CD8-positive, alpha-beta memory T cell (primary cell): ENCODE measurements at places on chromosomes 4 and X. TPM values are rescaled to one million over a fixed set of nuclear protein-coding genes. Genes with fewer than 3 reads are reported as not detected.
A peak's percentile ranks its signal among the peaks of the same experiment; 100 is the strongest.

- H3K27me3 ChIP-seq, result no peaks in the 10 kb centered on the region
- no peak for DNase-seq
- no peaks in the 10 kb centered on the region for H3K36me3 ChIP-seq
- H3K27ac ChIP-seq, result no peak overlapping the region
Observed at GRCh38 chr4:139685180-139685579, 19.6 kb downstream of the MGST2 start.

GRCh38 chrX:107979534-107979933 lies 2.6 kb downstream of the TEX13B start:
- no peaks in the 10 kb centered on the region for H3K27me3 ChIP-seq
- no peaks in the 10 kb centered on the region for H3K36me3 ChIP-seq
- H3K27ac ChIP-seq, result no peak overlapping the region
- H3K4me1 ChIP-seq, result no peaks in the 10 kb centered on the region
- DNase-seq, result no peak

DNA sequence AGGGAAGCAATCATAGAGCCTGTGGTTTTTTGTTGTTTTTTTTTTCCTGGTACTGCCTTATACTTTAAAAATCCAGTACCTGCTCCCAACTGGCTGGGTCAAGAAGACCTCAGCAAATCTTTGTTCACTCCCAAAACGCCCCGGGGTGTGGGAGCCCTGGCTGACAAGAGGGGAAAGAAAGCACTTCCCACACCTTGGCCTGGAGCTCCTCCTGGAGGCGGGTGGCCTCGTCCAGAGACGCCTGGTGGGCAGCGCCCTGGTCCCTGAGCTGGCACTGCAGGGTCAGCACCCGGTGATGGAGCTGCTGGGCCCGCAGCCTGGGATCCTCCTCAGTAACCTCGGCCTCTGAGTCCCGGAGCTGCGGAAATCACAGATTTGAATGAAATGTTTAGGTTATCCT lies 38.2 kb downstream of the C4orf50 start:
- peak; percentile 29 for DNase-seq
- no peaks in the 10 kb centered on the region for H3K27me3 ChIP-seq
- H3K27ac ChIP-seq, result no peak overlapping the region
- H3K4me1 ChIP-seq, result no peaks in the 10 kb centered on the region
- H3K4me3 ChIP-seq, result no peak overlapping the region
- no peaks in the 10 kb centered on the region for H3K36me3 ChIP-seq

GRCh38 chr4:85369703-85370380 lies 105.1 kb upstream of the ARHGAP24 start:
- H3K4me3 ChIP-seq, result no peak overlapping the region
- DNase-seq, result no peak
- H3K4me1 ChIP-seq, result no peaks in the 10 kb centered on the region
- no peaks in the 10 kb centered on the region for H3K27me3 ChIP-seq
- H3K27ac ChIP-seq, result no peak overlapping the region
- H3K36me3 ChIP-seq, result no peaks in the 10 kb centered on the region

GRCh38 chr4:123055943-123056342 lies 133.5 kb upstream of the NUDT6 start:
- H3K4me1 ChIP-seq, result no peaks in the 10 kb centered on the region
- H3K36me3 ChIP-seq, result peaks cover 11% of the 10 kb centered on the region
- no peaks in the 10 kb centered on the region for H3K27me3 ChIP-seq
- no peak overlapping the region for H3K27ac ChIP-seq
- no peak for DNase-seq

DNA sequence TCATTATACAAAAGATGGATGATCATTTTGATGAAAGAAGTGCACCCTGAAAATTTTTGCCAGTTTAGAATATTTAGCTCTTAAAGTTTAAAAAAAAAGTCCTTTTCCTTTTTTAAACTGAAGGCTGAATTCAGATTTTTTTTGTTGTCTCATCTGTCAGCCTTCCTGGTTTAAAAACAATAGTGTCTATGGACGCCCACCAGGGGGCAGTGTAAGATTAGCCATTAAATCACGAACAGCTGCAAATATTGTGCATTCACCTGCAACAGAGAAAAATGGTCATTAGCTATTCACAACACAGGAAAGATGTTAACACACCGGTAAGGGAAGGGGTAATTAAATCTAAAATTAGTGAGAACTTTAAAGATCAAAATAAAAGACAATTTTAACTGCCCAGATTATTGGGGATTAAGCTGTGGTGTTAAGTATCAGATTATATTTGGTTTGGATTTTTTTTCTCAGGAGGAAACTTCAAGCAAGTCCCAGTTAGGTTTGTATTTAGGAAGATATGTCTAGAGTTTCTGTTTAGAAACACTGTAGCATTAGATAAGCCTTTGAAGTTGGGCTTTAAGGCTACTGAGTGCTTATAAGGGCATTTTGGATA lies 4.4 kb upstream of the CXorf38 start:
- peaks cover 6% of the 10 kb centered on the region for H3K4me1 ChIP-seq
- H3K27me3 ChIP-seq, result no peaks in the 10 kb centered on the region
- no peak overlapping the region for H3K4me3 ChIP-seq

DNA sequence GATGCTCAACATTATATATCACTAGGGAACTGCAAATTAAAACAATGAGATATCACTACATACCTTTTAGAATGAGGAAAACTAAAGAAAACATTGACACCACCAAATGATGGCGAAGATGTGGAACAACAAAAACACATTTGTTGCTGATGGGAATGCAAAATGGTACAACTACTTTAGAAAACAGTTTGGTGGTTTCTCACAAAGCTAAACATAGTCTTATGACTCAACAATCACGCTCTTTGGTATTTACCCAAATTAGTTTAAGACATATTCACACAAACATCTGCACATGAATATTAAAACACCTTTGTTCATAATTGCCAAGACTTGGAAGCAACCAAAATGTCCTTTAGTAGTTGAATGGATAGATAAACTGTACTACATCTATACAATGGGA lies 53.2 kb downstream of the USO1 start:
- H3K4me3 ChIP-seq, result no peak overlapping the region
- H3K36me3 ChIP-seq, result peaks cover 39% of the 10 kb centered on the region
- H3K27ac ChIP-seq, result no peak overlapping the region
- no peaks in the 10 kb centered on the region for H3K27me3 ChIP-seq
- no peaks in the 10 kb centered on the region for H3K4me1 ChIP-seq
- DNase-seq, result no peak

DNA sequence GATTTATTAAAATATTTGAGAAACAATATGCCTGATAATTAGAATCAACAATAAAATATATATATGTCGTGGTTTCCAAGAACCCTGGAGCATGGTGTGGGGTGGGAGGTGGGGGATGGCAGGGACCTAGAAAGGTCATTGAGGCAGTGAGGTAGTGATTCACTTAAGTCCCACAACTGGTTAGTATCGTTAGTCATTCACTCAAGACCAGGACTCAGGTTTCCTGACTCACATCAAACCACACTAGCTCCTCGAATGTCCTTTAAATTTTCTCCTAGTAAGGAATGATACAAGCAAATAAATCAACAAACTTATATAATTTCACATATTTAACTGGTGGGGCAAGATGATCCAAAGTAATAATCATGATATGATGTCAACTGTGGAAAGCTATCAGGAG lies 158.8 kb upstream of the AADAT start:
- H3K27ac ChIP-seq, result no peak overlapping the region
- H3K27me3 ChIP-seq, result no peaks in the 10 kb centered on the region
- H3K4me3 ChIP-seq, result no peak overlapping the region
- H3K36me3 ChIP-seq, result no peaks in the 10 kb centered on the region
- no peak for DNase-seq
- no peaks in the 10 kb centered on the region for H3K4me1 ChIP-seq

DNA sequence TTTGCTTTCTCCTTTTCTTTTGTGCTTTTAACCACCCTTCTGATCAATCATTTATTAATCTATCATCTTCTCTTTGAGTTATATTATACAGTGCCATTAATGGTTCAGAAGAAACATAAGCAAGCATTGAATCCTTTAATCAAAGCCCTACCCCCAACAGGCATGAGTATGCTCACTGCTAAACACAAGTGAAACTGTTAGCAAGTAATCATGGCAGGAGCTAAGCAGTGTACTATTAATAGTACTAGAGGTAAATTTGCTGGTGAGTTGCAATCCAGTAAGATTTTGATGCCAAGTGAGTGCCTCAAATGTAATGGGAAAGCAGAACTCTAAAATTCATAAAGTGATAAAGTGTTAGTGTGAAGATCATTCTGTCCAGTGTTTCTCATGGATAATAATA lies 57.2 kb downstream of the FNIP2 start:
- no peak overlapping the region for H3K27ac ChIP-seq
- DNase-seq, result no peak
- no peaks in the 10 kb centered on the region for H3K27me3 ChIP-seq
- no peak overlapping the region for H3K4me3 ChIP-seq
- no peaks in the 10 kb centered on the region for H3K36me3 ChIP-seq

DNA sequence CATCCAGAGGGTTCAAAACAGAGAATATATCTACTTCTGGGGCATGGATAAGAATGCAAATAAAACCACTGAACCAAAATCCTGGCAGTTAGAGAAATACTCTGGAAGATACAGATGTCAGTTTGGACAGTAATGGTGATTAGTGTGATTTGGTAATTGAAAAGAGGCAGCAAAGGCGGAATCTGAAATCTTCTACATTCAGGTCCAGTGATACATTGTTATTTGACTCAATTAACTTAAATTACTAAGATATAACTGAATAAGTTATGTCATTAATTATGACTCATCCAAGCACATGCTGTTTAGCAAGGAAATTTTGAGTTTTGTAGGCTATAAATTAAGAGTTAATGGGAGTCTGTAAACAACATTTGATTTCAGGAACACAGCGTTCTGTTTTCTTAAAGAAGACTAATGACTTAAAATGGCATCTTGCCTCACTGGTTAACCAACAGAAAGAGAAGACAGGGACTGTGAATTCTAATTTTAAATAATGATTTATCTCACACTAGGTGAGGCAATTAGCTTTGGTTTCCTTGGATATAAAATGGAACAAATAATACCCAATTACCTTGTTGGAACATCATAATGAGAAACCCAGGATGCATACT lies 937.1 kb downstream of the PDHA2 start:
- no peaks in the 10 kb centered on the region for H3K27me3 ChIP-seq
- no peak overlapping the region for H3K4me3 ChIP-seq
- no peaks in the 10 kb centered on the region for H3K4me1 ChIP-seq
- no peaks in the 10 kb centered on the region for H3K36me3 ChIP-seq

- no peak for DNase-seq
- no peak overlapping the region for H3K4me3 ChIP-seq
- peaks cover 8% of the 10 kb centered on the region for H3K36me3 ChIP-seq
Observed at GRCh38 chr4:7798178-7798995, 141.3 kb downstream of the AFAP1 start.

DNA sequence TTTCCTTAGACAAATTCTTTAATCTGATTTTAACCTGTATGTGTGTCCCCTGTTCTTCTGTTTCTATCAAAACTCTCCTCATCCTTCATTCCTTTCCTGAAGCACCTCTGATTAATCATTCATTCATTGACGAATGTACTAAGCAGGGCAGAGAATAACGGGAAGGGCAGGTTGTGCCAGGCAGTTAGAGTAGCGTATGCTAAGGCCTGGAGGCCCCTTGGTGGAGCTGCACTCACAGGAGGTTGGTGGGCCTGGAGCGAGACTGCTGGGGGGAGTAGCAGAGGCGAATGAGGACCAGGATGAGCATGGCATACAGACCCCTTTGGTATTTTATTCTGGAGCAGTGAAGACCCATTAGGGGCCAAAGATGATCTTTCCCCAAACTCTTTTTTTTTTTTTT lies 22.5 kb downstream of the PTTG2 start:
- no peaks in the 10 kb centered on the region for H3K27me3 ChIP-seq
- no peak overlapping the region for H3K27ac ChIP-seq
- H3K4me3 ChIP-seq, result no peak overlapping the region
- H3K4me1 ChIP-seq, result peaks cover 17% of the 10 kb centered on the region

- DNase-seq, result no peak
- peaks cover 87% of the 10 kb centered on the region for H3K4me1 ChIP-seq
- H3K36me3 ChIP-seq, result no peaks in the 10 kb centered on the region
- no peak overlapping the region for H3K27ac ChIP-seq
- H3K4me3 ChIP-seq, result no peak overlapping the region
- no peaks in the 10 kb centered on the region for H3K27me3 ChIP-seq
Observed at GRCh38 chrX:129773649-129774458, 5.9 kb upstream of the SASH3 start.

PCDH18 gene
- not detected for polyA plus RNA-seq

FGF5 gene
- not detected for polyA plus RNA-seq

STATH gene
- polyA plus RNA-seq, result not detected

FAM53A gene
- 1.5 TPM for polyA plus RNA-seq

GRK4 gene
- polyA plus RNA-seq, result 2.5 TPM

AMBN gene
- polyA plus RNA-seq, result not detected

SLC9B1 gene
- 1.2 TPM for polyA plus RNA-seq
